ENCODE measurements at places on chromosomes 13 and 19.
A peak's percentile ranks its signal among the peaks of the same experiment; 100 is the strongest.

GRCh38 chr13:114135731-114136171, 3.3 kb upstream of the RASA3 start:
- DNase-seq: no peak

GRCh38 chr13:113744197-113745000, 14.6 kb upstream of the TMEM255B start:
- DNase-seq: no peak

- DNase-seq: no peak
These were observed 171.9 kb downstream of the FOXO1 start for GRCh38 chr13:40494513-40494912.

DNA sequence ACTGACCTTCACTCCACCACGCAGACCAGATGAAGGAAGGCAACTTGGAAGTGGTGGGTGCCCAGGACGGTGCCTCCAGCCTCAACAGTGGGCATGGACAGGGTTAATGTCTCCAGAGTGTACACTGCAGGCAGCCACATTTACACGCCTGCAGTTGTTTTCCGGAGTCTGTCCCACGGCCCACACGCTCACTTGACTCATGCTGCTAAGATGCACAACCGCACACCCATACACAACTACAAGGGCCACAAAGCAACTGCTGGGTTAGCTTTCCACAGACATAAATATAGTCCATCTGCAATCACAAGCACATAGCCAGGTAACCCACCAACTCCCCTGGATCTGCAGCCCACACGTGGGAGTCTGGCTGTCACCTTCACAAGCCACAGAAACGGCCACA, 12.6 kb upstream of the AXL start:
- no peak for DNase-seq

- DNase-seq: peak; percentile 87
These were observed 4.2 kb upstream of the RPL18A start for GRCh38 chr19:17855280-17856152.

DNA sequence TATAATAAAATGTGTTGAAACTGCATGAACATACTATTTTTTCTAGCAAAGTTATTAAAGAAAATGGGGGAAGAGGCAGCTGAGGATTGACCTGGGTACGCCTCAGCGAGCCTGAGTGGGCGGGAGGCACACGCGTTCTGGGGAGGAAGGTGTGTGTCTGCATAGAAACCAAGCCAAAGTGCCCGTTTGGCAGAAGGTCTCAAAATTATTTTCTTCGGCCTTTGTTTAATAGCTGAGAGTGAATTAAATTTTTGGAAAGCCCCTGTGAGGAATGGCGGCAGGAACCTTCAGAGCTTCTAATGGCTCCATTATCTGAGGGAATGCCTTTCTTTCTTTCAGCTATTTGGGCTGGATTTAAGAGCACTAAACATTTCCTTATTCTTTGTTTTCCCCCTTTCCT, 5.2 kb downstream of the ZIC2 start:
- no peak for DNase-seq

DNA sequence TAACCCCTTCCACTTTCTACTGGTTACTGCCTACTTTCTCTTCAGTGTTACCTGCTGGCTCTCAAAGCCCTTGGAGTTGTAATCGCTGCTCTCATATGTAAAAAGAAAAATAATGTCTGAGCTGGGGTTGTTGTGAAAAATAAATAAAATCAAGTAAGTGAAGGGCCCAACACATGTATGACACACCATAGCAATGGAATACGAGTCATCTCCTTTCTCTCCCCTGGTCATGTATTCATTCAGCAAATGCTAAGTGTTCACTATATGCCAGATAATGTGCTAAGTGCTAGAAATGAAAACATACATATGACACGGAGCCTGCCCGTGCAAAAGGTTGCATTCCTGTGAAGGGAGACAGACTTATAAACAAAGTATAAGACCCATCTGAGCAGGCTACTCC, 535.0 kb downstream of the RFC3 start:
- no peak for DNase-seq

GRCh38 chr13:42017264-42017663, 31.2 kb upstream of the DGKH start:
- DNase-seq: no peak
